GDM1 (cell line): ENCODE measurements at places on chromosomes 5 and 9.

DNA sequence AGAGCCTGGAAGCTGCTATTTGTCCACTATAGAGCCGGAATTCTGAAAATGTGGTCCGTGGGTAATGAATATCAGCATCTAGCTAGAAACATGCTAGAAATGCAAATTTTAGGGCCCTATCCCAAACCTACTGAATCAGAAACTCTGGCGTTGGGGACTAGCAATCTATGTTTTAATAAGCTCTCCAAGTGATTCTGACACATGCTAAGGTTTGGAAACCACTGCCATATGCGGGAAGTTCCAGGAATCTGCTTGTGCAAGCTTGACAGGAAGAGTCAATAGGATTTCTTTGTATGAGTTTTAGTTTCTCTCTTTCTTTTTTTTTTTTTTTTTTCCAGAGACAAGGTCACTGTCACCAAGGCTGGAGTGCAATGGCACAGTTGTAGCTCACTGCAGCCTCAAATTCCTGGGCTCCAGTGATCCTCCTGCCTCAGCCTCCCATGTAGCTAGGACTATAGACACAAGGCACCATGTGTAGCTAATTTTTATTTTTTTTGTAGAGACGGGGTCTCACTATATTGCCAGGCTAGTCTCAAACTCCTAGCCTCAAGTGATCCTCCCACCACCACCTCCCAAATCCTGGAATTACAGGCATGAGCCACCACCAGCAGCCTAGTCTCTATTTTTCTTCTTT lies 26.4 kb upstream of the CARNMT1 start:
- no peak for DNase-seq

GRCh38 chr5:91468651-91469422 lies 85.7 kb upstream of the ARRDC3 start:
- peak; percentile 5 for DNase-seq

- DNase-seq, result no peak
These were observed 1059.1 kb upstream of the DMAC1 start for GRCh38 chr9:8858596-8859161.

DNA sequence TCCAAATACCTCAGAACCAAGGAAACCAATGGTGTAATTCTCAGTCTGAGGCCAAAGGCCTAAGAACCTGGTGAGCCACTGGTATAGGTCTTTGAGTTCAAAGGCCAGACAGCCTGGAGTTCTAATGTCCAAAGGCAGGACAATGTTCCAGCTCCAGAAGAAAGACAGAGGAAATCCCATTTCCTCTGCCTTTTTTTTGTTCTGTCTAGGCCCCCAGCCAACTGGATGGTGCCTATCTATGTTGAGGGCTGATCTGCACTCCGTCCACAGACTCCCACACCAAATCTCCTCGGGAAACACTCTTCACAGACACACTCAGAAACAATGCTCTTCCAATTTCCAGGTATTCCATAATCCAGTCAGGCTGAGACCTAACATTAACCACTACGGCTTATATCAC lies 30.1 kb downstream of the FNIP1 start:
- no peak for DNase-seq

DNA sequence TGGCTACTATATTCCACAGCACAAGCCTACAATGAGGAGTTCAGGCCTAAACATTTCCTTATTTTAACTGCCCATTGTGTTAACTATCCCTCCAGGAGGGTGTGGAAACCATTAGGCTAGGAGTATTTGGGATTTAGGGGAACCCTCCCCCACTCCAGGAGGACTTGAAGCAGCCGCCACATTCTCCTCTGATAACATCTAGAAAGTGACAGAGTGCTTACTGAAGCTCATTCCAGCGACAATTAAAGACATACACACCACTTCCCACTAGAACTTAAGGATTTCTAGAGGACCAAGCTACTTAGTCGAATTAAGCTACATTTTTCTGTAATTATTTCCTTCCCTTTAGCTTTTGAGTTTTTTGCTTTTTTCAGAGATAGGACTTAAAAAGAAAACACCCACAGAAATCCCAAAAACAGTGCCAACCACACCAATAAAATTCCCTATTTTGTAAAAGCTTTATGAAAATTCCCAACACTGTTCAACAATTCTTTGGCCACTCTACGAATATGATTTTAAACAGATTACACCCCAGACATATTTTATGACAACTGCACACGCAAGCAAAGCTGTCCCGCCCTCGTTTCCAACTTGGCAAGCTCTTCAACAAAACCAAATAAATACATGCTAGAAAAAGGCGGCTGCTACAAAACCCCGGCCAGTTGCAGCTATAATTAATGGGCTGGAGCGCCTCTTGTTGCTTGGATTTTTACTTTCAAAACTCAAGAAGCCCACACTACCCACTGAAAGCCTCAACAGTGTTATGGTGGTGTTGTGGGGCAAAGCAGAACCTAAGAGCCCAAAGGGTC lies 4.5 kb downstream of the ROR2 start:
- no peak for DNase-seq
